Mucosa of descending colon (tissue), 3 donors: ENCODE measurements at places on chromosomes 3 and 15. TPM values are rescaled to one million over a fixed set of nuclear protein-coding genes. Genes with fewer than 3 reads are reported as not detected.

DNA sequence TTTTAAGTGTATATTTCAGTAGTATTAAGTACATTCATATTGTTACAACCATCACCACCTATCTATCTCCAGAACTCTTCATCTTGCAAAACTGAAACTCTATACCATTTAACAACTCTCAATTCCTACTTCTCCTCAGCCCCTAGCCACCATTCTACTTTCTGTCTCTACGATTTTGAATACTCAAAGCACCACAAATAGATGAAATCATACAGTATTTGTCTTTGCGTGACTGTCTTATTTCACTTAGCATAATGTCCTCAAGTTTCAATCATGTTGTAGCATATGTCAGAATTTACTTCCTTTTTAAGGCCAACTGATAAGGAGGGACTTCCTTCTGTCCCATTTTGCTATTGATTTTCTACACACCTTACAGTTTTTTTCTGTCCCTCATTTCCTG is 593.3 kb downstream of the FHIT start:
- no peak for DNase-seq

GRCh38 chr3:69149586-69149985 is 27.2 kb upstream of the LMOD3 start:
- DNase-seq = no peak

GRCh38 chr3:14658978-14659377 is 7.4 kb downstream of the CCDC174 start:
- no peak for DNase-seq

Gene ZPLD1
- not detected for total RNA-seq
